ENCODE measurements at places on chromosomes 13 and 19. TPM values are rescaled to one million over a fixed set of nuclear protein-coding genes. Genes with fewer than 3 reads are reported as not detected.

DNA sequence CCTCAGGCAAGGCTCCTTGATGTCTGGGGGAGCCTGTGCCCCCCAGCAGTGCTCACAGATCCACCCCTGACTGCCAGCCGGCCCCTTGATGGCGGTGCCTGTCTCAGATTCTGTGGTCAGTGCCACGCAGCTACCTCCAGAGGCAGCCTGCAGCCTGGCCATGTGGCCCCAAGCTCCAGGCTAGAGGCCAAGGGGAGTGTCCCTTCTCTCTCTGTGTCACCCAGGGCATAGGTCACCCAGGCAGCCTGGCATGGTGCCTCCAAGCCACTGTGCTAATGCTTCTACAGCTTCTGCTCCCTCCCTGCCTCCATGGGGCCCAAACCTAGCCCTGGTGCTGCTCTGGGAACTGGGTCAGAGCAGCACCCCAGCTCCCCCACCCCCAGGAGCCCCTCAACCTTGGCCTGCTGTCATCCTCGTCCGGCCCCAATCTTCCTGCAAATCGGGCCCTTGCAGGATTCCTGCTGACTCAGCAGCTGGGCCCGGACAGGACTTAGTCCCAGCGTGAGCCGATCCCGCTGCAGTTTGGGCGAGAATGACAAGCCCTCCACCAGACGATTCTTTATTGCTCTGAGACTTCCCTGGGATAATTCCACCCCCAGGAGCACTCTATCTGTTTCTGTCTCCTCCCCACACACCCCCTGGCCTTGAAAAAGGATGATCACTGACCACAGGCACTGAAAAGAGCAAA lies 2.8 kb upstream of the ARL11 start:
- ATAC-seq, result no peak

DNA sequence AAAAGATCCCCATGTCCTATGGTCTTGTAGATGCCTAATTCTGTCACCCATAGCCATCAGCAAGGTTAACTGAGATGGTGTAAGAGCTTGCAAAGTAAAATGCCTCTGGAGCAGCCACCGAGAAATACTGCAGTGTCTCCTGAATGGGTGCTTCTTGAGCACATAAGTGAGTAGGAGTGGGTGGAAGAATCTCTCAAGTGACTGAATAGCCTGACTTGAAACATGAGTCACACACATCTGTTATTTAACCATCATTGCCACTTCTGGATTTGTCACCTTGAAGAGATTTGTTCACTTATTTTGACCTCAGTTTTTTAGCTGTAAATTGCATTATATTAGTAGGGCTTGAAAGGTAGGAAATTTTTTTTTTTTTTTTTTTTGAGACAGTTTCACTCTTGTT lies 2.3 kb downstream of the ZNF714 start:
- ATAC-seq, result no peak

- ATAC-seq, result no peak
Measured at GRCh38 chr13:110236431-110236830, 70.5 kb downstream of the COL4A1 start.

DNA sequence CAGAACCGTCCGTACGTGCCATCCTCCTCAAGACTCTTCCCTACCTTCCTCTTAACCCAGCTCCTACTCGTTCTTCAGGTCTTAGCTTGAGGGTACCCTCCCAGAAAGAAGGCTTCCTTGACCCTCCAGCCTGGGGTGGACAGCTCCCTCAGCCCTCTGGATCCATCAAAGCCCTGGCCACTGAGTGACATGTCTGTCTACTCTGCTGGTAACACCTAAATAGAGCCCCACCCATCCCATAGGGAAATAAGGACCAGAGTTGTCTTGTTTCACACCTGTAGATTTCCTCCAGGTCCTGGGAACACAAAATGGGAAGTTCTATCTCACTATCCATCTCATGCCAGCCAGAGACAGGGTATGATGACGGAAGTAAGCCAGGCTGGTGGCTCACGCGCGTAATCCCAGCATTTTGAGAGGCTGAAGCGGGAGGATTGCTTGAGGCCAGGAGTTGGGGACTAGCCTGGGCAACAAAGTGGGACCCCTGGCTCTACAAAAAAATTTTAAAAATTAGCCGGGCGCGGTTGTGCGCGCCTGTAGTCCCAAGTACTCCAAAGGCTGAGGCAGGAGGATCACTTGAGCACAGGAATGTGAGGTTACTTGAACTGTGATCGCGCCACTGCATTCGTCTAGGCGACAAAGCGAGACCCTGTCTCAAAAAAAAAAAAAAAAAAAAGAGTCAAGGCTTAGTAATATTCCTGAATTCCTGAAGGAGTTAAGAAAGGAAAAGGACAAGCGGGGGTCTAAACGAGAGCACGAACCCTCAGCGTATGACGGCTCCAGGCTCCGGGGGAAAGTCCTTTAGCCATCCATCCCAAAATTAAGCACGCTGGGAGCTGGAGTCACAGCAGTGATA lies 566 bp upstream of the CCDC97 start:
- peak; percentile 29 for ATAC-seq

Gene ZNF792
- total RNA-seq, result 7.7 TPM

GRCh38 chr13:37594550-37594949 lies 4.0 kb downstream of the POSTN start:
- ATAC-seq, result no peak

DNA sequence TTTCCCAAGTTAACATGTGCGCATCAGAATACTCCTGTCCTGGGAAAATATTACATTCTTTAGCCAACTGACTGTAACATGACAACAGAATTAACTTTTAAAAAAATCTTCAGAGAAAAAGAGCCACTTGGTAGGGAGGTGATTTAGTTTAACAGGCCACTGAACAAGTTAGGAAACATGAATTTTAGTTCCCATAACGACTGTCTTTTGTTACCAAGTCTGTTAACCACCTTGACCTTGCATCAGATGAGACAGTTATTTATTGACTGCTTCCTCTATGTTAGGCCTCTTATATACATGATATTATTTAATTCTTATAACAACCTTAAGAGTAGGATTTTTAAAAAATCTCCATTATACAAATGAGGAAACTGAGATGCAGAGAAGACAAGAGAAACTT lies 268.6 kb downstream of the NDFIP2 start:
- no peak for ATAC-seq

Gene FCER2
- total RNA-seq, result not detected

Gene ZNF878
- total RNA-seq, result not detected

DNA sequence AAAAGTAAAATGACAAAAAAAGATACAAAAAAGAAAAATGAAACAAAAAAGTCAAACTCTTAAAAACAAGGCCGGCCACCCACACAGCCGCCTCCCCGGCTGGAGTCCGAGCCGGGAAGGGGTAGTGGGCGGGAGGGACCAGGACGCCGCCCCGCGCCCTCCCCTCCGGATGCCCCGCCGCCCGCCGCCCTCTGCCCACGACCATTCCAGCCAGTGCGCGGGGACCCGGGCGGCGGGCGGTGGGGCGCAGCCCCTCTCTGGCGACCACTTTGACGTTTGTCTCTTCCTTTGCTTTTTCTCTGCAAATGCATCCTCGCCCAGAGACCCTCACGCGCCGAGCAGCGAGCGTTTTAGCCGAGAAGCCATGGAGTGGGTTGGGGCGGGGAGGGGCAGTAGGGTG lies 28.6 kb downstream of the ZBTB7A start:
- no peak for ATAC-seq

Gene NLRP11
- not detected for total RNA-seq

DNA sequence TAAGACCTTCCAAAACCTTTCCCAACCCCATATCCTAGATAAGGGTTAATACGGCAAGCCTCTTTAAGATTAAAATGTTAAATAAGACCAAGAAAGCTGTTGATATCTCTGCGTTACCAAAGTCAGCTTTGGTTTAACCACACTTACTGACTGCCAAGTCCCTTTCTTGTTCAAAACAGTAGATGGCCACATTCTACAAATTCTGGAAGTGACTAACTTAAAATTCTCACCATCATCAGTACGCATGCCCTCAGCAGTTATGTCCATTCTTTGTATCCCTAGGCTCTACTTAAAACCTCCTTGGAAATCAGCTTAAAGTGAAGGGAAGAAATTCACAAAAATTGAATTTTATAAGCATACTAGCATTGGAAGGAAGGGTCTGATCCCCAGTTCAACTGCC lies 23.6 kb downstream of the SOHLH2 start:
- ATAC-seq, result no peak

DNA sequence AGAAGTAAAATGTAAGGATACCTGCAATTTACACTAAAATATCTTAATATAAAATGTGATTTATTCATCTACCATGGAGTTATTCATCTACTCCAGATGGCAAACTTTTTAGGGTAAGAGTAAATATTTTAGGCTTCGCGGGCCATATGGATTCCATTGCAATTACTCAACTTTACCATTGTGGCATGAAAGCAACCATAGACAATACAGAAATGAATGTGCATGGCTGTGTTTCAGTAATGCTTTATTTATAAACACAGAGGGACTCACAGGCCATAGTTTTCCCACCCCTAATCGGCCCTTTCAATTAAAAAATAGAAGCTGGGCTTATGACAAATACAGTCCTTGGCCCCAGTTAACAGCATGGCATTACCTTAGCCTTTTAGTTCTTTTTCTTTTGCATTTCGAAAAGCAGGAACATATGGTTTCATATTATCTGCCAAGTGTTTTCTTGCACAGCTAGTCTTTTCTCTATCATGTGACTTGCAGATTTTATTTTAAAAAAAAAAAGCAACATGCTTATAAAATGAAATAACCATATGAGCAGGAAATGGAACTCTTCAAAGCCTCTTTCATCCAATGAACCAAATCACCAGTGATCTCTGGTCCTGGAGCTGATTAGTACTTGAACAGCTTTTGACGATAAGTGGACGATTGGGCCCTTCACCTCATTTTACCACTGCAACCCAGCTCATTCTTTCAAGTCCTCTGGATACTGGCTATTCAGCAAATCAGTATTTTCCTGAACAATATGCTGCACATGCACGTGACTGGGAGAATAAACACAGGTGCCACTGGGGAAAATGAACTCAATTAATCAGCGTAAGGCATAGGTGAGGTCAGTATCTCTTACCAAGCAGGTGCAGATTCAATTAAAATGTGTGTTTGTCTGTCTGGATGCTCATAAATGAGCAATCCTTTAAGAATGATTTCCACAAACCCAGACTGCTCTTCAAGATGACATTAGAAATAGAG lies 63.9 kb downstream of the LHFPL6 start:
- ATAC-seq, result no peak

All from gastroesophageal sphincter (tissue), 4 donors.